HS-5 (cell line): ENCODE measurements at places on chromosomes 6 and 20.

DNA sequence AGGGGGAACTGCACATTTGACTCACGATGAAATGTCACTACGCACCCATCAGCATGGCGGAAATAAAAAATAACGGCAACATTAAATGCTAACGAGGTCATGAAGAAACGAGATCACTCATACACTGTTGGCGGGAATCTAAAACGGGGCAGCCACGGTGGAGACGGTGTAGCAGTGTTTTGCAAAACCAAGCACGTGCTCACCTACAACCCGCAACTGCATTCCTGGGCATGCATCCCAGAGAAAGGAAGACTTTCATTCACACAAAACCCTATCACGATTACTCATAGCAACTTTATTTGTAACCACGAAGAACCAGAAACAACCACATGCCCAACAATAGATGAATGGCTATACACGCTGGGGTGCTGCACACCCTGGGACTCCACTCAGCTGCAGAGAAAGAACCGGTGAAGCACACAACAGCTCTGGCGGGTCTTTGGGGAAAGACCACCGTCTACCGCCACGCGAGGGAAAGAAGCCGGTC, 77.0 kb downstream of the YTHDF1 start:
- peak; percentile 29 for DNase-seq

DNA sequence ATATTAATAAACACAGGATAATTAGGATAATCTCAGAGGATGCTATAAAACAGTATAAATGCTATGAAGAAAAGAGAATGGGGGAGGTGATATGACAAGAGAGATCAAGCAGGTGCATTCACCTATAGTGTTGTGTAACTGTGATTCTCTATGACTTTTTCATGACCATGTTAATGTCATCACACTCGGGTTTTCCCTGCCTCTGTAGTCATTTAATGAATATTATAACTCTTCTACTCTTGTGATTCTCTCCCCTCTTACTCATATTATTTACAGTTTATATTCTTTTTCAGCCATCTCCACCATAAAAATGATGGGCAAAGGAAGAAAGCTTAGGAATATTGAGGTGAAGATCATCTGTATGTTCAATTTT, 106.9 kb upstream of the SGK1 start:
- no peak for DNase-seq

GRCh38 chr6:73121421-73121993, 103.8 kb downstream of the KHDC1L start:
- peak; percentile 61 for DNase-seq

GRCh38 chr6:127115746-127116145, 2.7 kb upstream of the RSPO3 start:
- no peak for DNase-seq

DNA sequence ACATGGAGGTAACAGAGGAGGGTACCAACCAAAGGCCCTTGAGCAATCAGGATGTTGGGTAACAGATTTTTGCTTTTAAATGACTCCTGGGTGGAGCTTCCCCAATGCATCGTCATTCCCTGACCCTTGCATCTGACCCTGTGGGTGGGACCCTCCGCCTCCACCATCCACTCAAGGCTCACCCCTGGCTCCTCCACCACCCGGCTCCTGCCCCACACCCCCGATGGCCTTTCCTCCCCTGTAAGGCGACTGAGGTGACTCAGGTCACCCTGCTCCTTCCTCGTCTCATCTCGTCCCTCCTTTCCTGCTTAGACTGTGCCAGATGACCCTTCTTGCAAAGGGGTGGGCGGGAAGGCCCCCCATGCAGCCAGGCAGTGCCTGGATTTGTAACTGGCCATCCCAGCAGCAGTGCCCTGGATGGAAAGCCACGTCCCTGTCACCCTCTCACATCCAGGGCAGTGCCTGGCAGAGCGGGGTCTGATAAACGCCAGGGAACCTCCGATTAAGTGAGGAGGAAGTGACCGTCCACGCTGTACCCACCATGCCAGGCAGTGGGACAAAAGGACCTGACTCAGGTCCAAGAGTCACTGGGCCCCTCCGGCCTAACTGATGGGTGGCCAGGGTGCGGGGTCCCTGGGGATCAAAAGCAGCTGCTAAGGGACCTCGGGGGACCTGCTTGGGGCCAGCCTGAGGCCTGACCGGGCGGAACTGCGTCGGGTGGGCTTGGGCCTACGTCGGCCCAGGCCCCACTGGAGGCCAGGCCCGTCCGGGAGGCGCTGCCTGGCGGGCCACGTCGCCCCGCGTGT, 624 bp upstream of the NPEPL1 start:
- DNase-seq = no peak

DNA sequence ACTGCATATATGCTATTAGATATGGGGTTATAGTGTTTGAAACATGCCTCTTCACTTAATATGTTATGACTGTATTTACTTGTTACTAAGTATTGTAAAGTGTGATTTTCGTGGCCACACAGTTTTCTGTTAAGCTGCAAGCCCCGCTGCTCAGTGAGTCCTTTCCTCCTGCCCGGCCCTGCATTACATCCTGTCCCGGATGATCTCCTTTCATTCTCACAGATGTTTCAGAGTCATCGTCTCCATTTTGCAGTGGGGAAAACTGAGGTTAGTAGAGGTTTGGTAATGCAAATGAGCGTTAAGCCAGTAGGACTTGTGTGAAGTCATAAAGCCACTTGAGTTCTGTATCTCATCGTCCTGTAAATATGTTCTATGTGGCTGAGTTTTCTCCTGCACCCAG, 155.5 kb downstream of the CFAP61 start:
- no peak for DNase-seq

GRCh38 chr6:6697620-6698019, 109.1 kb downstream of the LY86 start:
- DNase-seq = no peak

DNA sequence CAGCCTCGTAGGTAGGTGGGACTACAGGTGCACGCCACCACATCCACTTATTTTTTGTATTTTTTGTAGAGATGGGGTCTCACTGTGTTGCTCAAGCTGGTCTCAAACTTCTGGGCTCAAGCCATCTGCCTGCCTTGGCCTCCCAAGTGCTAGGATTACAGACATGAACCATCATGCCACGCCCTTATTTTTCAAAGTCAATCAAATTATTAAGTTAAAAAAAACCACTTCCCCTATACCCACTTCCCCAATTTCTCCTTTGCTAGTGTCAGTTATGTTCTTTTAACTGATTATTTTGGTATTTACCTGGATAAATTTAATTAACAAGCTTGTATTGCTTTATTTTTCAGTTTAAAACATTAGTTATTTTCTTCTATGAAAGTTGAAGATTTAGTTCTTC, 49.6 kb downstream of the RIOK1 start:
- DNase-seq = no peak

DNA sequence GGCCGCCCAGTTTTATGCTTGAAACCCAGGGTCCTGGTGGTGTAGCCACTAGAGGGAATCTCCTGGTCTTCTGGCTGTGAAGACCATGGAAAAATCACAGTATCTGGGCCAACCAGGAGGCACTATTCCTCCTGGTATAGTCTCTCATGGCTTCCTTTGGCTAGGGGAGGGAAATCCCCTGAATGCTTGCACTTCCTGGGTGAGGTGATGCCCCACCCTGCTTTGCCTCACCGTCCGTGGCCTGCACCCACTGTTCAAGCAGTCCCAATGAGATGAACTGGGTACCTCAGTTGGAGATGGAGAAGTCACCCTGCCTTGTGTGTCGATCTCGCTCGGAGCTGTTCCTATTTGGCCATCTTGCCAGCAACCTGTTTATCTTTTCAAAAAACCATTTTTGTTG, 10.1 kb upstream of the ZNF337 start:
- DNase-seq = no peak

- no peak for DNase-seq
Measured at GRCh38 chr6:46674410-46674809, 13.3 kb upstream of the TDRD6 start.

DNA sequence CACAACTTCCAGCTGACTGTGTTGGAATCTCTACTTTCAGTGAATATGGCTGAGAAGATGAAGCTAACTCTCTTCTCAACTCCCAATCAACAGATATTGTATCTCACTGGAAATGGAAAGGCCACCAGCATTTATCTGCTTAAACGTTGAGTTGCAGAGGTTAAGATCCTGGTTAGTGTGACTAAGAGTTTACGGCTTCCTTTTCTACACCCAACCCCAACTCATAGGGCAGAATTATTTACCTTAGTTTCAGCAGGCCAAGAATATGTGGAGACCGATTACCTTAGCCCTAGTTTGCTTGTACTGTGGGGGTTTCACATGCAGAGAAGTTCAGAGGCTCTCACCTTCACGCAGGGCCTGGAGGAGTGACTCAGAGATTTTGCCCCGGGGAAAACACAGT, 1026.6 kb downstream of the EYS start:
- DNase-seq = no peak

DNA sequence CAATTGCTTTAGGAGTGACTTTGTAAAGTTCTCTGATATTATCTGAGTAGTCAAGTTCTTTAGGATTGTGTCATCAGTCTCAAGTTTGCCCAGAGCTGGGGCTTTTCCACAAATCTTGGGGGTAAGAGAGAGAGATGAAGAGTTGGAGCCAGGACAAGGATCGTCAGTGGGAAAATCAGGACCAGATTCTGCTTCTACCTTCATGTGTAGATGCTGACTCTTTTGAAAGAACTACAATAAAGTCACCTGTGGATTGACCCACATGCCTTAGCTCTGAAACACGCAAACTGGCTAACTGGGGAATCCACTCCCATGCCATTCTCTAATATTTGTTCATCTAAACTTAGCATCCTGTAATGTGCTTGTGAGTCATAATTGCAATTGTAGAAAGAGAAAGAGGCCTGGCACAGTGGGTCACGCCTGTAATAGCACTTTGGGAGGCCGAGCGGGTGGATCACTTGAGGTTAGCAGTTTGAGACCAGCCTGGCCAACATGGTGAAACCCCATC, 15.6 kb upstream of the BICRAL start:
- peak; percentile 86 for DNase-seq

- no peak for DNase-seq
Measured at GRCh38 chr6:33344701-33345697, 27.5 kb upstream of the ZBTB22 start.

GRCh38 chr6:129280749-129281148, 397.8 kb downstream of the LAMA2 start:
- no peak for DNase-seq

DNA sequence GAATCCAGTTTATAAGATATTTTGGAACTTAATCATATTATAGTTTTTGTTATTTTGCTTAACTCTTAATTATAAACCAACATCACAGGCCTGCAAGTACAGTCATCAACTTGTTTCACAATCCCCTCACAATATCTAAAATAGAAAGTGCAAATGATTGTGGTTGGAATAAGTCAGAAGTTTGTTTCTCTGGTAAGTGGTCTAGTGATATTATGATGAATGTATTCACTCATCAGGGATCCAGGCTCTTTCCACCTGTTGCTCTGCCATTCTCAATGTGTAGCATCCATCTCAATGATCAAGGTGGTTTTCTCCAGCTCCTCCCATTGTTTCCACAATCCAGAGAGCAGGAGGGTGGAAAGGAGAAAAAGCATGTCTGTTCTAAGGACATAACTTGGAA, 54.2 kb downstream of the OPN5 start:
- no peak for DNase-seq
